ENCODE measurements at places on chromosomes 7 and 10.

- no peak for DNase-seq
Measured at GRCh38 chr10:111297351-111297848, 220.6 kb downstream of the ADRA2A start.

GRCh38 chr7:158648787-158649186, 55.8 kb downstream of the NCAPG2 start:
- DNase-seq, result no peak

DNA sequence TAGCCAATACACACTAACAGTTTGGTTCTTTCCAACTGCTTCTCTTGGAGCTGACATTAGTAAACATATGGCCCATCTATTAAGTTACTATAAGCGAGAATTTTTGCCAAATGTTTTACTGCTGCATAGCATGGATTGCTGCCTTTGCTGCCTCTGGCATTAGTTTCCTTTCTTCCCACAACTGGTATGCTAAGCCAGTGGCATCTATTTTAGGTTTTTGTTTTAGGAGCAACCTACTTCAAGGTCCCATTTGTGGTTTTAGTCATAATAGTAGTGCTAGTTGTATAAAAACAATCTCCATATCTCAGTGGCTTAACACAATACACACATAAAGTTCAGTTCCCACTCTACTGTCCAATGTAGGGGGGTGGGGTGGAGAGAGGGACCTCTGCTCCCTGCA, 25.9 kb upstream of the PANK1 start:
- DNase-seq, result no peak

GRCh38 chr10:88541116-88541626, 41.9 kb downstream of the RNLS start:
- DNase-seq, result no peak

GRCh38 chr10:14396411-14397048, 65.8 kb upstream of the FRMD4A start:
- DNase-seq, result no peak

GRCh38 chr7:37362802-37363201, 85.9 kb downstream of the ELMO1 start:
- no peak for DNase-seq

GRCh38 chr7:97016381-97017191, 8.0 kb downstream of the DLX5 start:
- DNase-seq, result no peak

- no peak for DNase-seq
Measured at GRCh38 chr10:27285093-27285492, 44.5 kb upstream of the ACBD5 start.

GRCh38 chr7:112185005-112185834, 21.0 kb downstream of the DOCK4 start:
- DNase-seq, result no peak

DNA sequence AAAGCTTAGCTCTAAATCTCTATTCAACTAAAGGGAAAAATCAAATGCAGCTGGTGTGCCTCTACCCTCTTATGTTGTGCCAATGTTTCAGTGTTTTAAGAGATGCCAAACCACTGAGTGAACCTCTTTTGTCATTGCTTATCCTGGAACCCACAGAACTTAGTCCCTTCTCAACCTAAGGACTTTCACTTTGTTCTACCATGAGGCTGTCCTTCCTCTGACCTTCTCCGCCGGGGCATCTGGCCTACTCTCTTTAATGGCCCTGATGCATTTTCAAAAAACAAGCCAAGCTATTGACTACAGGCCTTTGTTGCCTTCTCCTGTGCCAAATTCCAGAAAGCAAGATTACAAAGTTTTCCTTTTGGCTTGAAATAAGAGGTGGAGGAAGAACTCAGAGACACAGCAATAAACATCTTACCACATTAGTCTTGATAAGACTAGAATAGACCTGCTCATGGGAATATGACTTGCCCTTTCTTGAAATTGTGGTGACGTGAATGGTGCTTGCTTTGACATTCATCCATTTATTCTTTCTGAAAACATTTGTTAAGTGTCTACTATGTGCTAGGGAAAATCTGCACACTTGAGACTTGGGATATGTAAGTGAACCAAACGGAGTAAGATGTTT, 253.2 kb upstream of the SMIM30 start:
- DNase-seq, result no peak

DNA sequence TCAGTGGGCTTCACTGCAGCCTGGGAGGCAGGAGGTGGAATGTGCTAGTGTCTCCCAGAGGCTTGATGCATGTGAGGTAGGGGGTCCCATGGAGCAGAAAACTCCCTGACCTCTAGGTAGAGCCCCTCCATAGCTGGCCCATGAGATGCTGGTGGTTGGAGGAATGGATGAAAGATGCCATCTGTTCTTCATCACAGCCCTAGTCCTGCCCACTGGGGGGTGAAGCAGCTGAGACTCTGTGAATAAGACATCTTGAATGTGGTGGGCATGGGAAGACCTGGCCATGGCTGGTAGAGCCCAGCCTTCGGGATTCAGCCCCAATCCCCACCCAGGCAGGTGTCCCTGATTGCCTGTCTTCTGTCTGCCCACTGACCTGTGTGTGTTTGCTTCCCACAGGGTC, 92.5 kb downstream of the COL13A1 start:
- DNase-seq, result no peak

- DNase-seq, result no peak
Measured at GRCh38 chr7:111985798-111986197, 220.4 kb downstream of the DOCK4 start.

- no peak for DNase-seq
Measured at GRCh38 chr7:96118449-96119001, 203.4 kb downstream of the SLC25A13 start.

DNA sequence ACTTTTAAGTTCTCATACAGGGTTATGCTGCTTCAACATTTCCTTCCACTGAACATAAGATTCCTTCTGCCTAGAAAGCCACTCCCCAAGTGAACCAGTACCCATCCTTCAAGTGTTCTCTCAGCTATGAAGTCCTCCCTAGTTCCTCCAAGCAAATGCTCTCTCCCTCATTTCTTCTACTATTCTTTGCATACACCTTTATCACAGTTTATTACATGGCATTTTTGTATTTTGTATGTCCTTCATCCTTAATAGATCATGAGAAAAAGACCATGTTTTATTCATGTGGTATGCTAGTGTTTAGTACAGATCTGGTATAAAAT, 1.9 kb downstream of the SYPL1 start:
- no peak for DNase-seq

DNA sequence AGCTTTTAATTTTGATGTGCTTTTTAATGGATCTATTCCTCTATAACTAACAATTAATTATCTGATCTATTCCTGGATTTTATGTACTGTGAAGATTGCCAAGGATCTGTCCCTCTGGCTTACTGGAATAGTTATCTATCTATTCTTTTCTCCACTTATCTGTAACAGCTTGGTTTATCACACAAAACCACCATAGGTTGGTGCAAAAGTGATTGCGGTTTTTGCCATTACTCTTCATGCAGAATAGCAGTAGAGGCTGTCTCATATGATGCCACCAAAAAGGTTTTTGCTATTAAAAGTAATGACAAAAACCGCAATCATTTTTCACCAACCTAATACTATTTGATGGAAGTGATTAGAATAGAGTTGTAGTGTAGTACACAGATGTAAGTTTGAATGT, 115.7 kb downstream of the PDE1C start:
- no peak for DNase-seq

DNA sequence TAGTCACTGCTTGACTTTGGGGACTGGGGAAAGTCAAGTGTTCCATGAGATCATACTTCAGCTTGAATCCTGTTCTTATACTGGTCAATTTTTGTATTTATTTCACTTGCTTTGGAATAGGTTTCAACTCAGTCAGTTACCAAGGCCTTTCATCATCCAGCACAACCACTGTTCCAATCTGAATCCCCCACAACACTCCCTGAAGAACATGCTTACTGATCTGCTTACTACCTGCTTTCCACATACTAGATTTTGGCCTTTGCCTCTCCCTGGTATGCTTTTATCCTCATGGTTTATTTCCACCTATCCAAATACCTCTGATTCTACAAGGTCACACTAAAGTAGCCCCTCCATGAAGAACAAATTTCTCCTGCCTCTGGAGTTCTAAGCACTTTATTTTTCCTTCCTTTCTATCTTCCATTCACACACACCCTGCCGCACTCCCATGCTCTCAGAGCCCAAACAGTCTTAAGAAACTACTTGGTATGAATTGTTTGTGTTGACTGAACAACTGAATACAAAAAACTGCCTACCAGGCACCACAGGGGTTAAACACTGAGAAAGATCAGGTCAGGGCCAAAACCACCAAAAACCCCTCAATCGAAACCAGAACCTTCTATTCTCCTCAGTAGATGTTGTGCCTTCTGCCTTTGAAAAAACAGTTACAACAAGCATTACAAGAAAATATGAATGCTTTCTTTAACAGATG, 178.1 kb downstream of the AVL9 start:
- DNase-seq, result no peak

- DNase-seq, result no peak
Measured at GRCh38 chr7:80145780-80146422, 11.3 kb downstream of the GNAI1 start.

DNA sequence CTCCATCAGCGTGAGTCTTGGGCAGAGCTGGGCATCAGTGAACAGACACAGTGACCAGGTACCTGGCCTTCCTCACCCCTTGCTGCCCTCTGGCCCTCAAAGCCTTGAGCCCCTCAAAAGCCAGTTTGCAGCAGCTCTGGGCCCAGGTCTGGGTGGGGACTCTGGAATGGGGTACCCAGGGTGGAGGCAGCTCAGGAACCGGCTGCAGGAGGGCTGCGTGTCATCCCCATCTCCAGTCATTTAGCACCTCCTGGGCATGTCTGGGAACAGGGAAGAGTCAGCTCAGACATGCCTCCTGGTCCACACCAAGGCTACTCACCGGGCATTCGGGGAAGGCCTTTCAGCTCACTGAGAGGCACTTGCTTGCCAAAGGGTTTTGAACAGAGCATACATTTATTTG, 503.3 kb downstream of the TCERG1L start:
- peak; percentile 26 for DNase-seq

- no peak for DNase-seq
Measured at GRCh38 chr7:128154504-128154903, 86.6 kb upstream of the LEP start.

- no peak for DNase-seq
Measured at GRCh38 chr10:12471135-12471534, 121.8 kb downstream of the CAMK1D start.

- DNase-seq, result no peak
Measured at GRCh38 chr7:157686285-157686894, 349.6 kb downstream of the DNAJB6 start.

DNA sequence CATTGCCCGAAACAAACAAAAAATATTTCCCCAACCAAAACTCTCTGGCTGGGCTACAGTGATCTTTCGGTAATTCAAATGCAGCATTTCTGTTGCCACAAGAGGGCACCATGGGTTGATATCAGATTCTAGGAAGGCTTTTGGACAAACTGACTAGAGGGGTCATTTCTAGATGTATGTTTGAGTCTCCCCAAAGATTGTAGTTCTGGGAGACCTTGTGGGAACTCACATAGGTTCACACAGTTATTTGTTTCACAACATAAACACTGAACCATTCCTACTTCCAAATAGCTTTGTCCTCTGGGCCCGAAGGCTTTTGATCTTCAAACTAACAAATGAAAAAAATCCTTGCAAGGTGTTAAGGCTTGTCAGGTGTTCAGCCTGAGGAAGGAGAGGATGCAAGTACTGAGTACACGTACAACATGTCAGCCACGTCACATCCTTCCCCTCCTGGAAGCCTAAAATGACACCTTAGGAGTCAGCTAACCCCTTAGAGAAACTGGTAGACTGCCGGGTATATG, 37.0 kb upstream of the IL15RA start:
- no peak for DNase-seq

DNA sequence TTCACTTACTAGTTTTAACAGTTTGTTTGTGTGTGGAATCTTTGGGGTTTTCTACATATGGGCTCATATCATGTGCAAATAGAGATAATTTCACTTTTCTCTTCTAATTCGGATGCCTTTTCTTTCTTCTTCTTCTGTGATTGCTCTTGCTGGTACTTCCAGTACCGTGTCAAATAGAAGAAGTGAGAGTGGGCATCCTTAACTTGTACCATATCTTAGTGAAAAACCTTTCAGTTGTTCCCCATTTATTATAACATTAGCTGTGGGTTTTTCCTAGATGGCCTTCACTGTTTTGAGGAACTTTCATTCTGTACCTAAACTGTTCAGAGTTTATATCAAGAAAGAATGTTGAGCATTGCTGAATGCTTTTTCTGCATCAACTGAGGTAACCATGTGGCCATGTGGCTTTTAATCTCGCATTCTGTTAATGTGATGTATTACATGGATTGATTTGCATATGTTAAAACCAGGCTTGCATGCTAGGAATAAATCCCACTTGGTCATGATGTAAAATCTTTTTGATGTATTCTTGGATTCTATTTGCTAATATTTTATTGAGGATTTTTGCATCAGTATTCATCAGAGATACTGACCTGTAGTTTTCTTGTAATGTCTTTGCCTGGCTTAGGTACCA, 78.7 kb downstream of the FAM107B start:
- no peak for DNase-seq

GRCh38 chr7:33998476-33998875, 93.1 kb downstream of the BMPER start:
- DNase-seq, result no peak

GRCh38 chr7:26202019-26202990, 760 bp downstream of the CBX3 start:
- DNase-seq, result peak; percentile 49

- DNase-seq, result peak; percentile 14
Measured at GRCh38 chr10:132471125-132471451, 66.5 kb upstream of the INPP5A start.

GRCh38 chr7:42253316-42253715, 16.3 kb upstream of the GLI3 start:
- no peak for DNase-seq

DNA sequence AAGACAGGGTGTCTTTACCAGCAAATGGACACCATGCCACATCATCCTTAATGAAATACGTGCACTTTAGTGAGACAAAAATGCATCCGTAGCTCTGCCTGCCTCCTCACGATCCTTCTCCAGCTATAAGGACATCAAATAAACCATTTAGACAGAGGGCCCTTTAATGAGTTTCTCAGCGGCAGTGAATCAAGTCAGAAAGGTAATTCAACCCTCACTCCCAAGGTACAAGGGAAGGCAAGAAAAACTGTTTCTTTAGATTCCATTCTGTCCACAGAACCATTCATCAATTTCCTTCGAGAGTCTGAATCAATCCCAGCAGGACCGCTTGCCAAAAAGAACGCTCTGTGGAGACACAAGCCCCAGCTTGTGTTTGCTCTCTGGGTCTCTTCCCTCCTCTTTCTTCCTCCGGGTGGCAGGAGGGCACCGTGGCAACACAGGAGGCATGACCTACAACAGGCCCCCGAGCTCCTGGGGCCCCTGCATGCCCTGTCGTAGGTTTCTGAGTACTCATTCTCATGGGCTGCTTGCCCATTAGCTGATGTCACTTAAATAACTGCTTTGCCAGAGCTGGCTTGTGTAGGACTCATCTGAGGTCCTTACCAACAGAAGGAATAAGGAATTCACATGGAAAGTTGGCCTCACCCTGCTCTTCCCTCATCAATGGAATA, 297.8 kb upstream of the PRKCQ start:
- no peak for DNase-seq

DNA sequence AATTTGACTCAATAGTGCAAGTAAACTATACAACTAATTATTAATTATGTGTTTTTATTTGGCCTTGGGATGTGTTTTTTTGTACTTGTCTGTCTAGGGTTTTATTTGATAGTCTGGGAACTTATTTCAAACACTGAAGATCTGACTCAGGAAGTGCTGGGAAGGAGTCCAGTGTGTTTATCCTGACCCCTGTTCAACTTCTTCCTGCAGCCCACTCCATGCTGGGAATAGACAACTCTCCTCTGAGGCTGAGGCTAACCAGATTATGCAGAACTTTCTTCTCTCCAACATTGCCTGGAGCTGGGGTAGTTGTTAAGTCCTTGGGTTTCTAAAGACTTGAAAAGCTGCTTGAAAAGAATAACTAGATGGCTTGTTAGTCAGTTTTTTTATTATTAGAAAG, 6.9 kb downstream of the CISD1 start:
- no peak for DNase-seq
